NCI-H2081 (cell line): ENCODE measurements at places on chromosomes 3 and 15.

DNA sequence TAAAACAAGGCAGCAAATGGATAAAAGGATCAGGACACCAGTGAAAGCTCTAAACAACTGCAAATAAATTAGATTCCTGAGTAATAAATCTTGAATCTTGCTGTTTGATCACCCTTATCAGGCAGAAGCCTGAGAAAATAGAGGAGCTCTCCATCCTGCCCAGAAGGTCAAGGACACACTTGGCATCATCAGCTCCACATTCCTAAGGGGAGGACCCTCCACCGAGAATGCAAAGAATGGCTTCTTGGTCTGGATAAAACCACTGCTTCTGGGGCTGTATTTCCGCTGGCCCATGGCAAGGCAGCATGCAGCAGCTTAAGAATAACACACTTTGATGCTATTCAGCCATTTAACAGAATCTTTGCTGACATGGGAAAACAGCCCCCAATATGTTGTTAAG lies 108.9 kb upstream of the TSC22D2 start:
- no peak for DNase-seq

DNA sequence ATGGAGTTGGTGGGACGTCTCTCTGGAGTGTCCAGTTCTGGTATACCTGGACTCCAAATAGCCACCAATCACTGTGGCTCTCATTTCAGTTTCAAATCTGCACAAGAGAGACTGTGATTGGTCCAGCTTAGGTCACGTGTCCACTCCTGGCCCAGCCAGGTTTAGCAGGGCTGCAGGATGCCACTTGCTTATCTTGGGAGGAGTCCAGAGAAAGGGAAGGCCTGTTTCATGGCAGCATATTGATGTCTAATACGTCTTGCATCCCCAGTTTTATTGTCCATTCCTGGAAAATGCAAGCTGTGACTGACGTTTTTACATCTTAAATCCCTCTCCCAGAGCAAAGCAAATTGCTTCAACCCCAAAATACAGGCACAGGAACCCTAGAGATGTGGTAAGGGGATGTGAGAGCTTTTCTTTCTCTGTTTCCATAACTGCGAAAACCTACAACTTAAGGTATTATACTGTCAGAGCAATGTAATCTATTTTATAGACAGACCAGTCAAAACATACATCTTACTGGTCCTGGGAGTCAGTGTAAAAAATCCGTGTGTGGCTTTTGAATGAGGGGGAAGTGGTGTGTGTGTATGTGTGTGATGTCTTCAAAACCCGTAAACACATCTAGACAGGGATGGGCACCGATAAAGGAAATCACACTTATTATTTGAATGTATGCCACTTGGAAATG lies 274.4 kb downstream of the TLE3 start:
- DNase-seq: no peak

- no peak for DNase-seq
Measured at GRCh38 chr3:111617912-111618601, 22.9 kb upstream of the ZBED2 start.

DNA sequence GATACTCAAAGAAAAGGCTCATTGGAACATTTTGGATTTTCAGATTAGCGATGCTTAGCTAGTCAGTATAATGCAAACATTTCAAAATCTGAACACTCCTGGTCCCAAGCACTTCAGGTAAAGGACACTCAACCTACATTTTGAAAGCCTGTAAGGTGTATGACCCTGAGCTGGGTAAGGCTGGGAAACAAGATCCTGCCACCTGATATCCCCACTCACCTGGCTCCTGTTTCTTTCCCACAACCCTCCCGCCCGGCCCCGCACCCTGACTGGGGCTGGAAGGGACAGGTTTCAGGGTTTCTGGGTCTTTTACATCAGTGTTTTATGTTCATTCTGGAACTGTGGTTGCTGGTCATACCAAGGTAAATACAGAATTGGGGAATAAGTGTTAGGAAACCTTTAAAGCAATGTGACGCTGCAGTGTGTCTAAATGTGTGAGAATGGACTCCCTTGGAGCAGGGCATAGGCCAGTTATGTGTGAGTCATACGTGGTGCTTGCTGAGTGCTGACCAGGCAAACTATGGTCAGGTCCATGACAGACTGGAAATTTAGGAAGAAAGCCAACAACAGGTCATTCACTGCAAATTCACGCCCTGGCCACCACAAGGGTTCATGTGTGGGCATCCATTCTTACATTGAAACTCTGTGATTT lies 22.9 kb downstream of the CTXND1 start:
- no peak for DNase-seq

DNA sequence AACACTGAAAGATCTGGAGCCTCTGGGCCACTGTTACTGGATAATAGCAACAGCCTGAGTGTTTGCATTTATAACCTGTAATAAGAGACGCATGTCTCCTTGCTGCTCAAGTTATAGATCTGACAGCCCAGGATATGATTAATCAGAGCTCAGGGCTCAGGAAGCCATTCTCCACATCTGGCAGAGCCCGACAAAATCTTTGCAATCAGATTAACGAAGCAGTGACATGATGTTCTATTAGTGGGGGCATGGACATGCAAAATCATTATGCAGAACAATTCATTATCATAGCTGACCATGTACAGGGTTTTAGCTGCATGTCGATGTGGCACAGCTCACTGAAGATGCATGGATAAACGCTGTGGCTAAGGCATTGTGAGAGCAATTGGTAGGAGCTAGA lies 730.3 kb downstream of the ZNF385D start:
- DNase-seq: no peak

- peak; percentile 4 for DNase-seq
Measured at GRCh38 chr3:33883538-33883950, 85.1 kb downstream of the PDCD6IP start.

GRCh38 chr3:4834403-4834866 lies 144.8 kb upstream of the BHLHE40 start:
- no peak for DNase-seq

- DNase-seq: no peak
Measured at GRCh38 chr3:41693799-41694198, 268.1 kb downstream of the ULK4 start.

DNA sequence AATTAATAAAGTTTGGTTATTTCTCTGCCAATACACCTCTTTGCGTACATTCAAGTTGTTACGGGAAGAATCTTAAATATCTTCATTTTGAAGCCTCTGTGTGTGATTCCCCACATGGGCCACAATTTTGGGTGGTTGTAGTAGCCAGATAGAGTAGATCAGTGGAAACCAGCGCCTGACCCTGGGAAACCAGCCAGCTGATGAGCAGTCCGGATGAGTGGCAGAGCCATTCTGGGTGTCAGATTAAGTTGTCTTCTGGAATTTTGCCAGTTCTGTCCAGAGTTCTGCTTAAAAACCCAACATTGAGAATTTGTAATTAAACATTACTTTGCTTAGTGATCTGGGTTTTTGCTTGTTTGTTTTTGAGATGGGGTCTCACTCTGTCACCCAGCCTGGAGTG lies 49.7 kb downstream of the MRPS25 start:
- DNase-seq: no peak

- no peak for DNase-seq
Measured at GRCh38 chr3:106839576-106840280, 537.5 kb upstream of the CCDC54 start.

DNA sequence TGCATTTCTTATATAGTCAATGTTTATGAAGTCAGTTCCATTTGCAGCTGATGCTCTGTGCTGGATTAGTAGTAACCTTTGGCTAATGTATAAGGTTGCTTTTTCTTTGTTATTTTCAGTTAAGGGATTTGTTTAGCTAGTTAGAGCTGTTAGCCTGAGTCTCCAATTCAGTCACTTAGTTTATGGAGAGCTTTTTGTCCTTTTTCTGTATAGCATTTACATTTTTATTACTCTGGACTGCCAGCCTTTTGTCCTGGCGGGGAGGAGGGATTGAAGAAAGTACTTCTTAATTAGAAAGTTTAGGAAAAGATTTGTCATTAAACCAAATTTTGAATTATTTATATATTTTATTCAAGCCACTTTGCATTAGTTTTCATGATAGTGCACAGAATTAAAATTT lies 52.0 kb downstream of the DNAJC13 start:
- no peak for DNase-seq

DNA sequence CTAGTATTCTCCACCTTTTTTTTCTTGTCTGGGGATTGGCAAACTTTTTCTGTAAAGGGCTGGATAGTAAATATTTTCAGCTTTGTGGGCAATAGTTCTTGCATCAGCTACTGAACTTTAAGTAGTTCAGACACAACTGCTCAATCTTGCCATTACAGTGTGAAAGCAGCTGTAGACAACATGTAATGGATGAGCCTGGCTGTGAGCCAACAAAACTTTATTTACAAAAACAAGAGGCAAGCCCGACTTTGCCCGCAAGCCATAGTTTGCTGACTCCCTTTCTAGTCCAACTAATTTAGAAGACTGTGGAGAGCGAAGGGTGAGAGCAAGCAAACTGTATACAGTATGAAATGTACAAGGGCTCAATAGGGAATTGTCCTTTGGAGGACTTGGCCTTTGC lies 6.2 kb downstream of the FRMD4B start:
- no peak for DNase-seq

DNA sequence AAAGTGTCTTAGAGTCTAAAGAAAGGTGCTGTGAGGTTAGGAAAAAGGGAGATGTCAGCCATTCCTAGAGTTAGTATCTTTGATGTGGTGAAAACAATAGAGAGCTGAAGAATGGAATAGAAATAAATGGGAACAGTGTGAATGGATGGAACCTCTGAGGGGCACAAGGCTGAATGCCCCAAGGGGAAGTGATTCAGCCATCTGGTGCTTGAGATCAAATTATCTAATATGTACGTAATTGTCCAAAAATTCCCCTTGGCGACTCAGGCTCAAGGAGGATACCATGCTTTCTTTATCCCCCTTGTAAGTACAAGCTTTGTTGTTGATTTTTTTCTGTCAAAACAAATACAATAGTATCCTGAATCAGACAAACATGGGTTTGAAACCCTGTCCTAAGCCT lies 361.6 kb downstream of the LSAMP start:
- no peak for DNase-seq

- DNase-seq: no peak
Measured at GRCh38 chr3:126337980-126338651, 19.1 kb downstream of the KLF15 start.

DNA sequence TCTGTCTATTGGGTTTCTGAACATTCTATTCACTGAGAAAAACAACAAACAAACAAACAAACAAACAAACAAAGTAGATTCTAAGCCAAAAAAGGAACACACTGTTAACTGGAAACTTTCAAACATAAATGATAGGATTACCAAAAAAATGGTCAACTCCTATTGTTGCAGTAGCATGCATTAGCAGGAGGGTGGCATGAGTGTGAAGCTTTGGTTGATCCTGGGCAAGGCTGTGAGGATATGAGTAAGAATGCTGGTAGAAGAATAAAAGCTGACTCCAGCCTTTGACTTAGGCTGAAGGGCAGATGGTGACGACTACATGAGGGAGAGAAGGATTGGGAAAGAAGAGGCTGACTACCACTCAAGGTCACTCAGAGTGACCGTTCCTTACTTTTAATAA lies 810.3 kb downstream of the VGLL3 start:
- DNase-seq: no peak

DNA sequence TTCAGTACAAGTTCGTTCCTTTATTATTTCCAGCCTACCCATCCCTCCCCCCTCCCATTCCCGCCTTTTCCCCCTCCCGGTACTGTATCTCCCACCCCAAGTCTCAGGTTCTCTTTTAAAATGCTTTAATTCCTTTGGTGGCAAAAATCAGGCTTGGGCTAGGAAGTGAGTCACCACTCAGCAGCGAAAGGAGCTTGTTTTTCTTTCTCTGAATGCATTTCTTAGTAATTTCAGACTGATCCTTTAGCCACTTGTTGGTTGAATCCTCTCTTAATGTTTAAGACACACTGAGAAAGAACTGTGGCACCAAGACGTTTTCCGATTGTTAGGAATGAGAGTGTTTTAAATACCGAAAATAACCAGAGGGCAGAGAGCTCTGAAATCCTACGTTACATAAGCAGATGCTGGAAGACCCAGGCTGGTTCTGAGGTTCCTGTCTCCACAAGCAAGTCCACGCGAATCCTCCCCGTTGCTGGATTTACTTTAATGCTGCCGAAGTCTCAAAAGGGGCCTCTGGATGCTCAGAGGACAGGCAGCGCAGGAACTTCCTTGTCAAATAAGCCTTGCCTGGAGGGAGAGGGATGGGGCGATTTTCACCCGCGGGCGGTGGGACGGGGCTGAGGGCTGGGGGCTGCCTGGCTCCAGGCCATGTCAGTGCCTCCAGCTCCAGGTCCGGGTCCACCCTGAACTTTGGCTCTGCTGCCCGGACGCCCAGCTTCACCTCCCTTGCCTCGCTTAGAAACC lies 854 bp upstream of the COL8A1 start:
- no peak for DNase-seq

GRCh38 chr15:50810128-50810527 lies 44.6 kb upstream of the SPPL2A start:
- DNase-seq: no peak

DNA sequence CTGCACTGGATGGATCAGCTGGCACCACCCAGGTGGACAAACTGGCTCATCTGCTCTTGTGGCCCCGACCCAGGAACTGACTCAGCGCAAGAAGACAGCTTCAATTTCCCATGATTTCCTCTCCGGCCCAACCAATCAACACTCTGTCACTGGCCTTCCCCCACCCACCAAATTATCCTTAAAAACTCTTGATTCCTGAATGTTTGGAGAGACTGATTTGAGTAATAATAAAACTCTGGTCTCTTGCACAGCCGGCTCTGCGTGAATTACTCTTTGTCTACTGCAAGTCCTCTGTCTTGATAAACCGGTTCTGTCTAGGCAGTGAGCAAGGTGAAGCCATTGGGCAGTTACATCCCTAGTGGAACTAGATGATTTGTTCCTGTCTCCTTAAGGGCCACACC lies 16.1 kb downstream of the BDH1 start:
- DNase-seq: no peak

- no peak for DNase-seq
Measured at GRCh38 chr3:119304201-119304713, 10.1 kb downstream of the ARHGAP31 start.

GRCh38 chr3:117752984-117753717 lies 1043.6 kb downstream of the TUSC7 start:
- no peak for DNase-seq

GRCh38 chr15:39403640-39404117 lies 177.2 kb upstream of the THBS1 start:
- DNase-seq: peak; percentile 33

- DNase-seq: no peak
Measured at GRCh38 chr3:56200251-56200650, 268.0 kb downstream of the ERC2 start.

- no peak for DNase-seq
Measured at GRCh38 chr15:57923306-57923705, 142.2 kb downstream of the ALDH1A2 start.

- DNase-seq: no peak
Measured at GRCh38 chr3:53153980-53154379, 7.0 kb upstream of the PRKCD start.

- no peak for DNase-seq
Measured at GRCh38 chr15:97858296-97858695, 102.2 kb upstream of the ARRDC4 start.

GRCh38 chr3:187586226-187586625 lies 84.0 kb downstream of the SST start:
- DNase-seq: no peak

- DNase-seq: no peak
Measured at GRCh38 chr15:90882781-90883525, 1.4 kb upstream of the FES start.

- no peak for DNase-seq
Measured at GRCh38 chr15:58179206-58179605, 41.0 kb downstream of the AQP9 start.
